CD8-positive, alpha-beta memory T cell (primary cell): ENCODE measurements at places on chromosomes 6 and 20. TPM values are rescaled to one million over a fixed set of nuclear protein-coding genes. Genes with fewer than 3 reads are reported as not detected.

Gene APCDD1L
- polyA plus RNA-seq = not detected

Gene DEFB124
- not detected for polyA plus RNA-seq

Gene UBD
- not detected for polyA plus RNA-seq

Gene LY6G5C
- 10.3 TPM for polyA plus RNA-seq

DNA sequence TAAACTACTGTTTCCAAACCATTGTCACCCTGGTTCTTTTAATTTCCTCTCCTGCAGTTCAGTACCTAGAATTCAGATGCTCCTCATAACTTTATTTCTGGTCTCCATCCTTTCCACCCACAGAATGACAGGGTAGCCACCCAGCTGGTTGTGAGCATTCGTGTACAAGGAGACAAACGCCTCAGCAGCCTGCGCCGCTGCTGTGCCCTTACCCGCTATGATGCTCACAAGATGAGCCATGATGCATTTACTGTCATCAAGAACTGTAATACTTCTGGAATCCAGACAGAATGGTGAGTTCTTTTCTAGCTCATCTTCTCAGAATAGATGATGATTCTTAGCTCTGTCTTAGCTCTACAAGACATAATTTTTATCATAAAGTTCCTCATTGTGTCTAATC lies 18.6 kb downstream of the GTPBP2 start:
- no peak for DNase-seq
